H4 (cell line): ENCODE measurements at places on chromosomes 5 and 9. TPM values are rescaled to one million over a fixed set of nuclear protein-coding genes. Genes with fewer than 3 reads are reported as not detected.

The OBP2B gene
- total RNA-seq = not detected in 2 replicates

The LCNL1 gene
- not detected in 2 replicates for total RNA-seq

The C5orf46 gene
- 1.0 and 5.2 TPM in 2 replicates for total RNA-seq

The ENTPD2 gene
- total RNA-seq = not detected in 2 replicates

The HRCT1 gene
- total RNA-seq = 0.41 TPM in 1 of 2 replicates, not detected in the other

The OR4F3 gene
- not detected in 2 replicates for total RNA-seq

The BTNL8 gene
- total RNA-seq = not detected in 2 replicates

The GPX8 gene
- total RNA-seq = 129 and 152 TPM in 2 replicates

The PCSK1 gene
- not detected in 2 replicates for total RNA-seq

The MEIKIN gene
- total RNA-seq = not detected in 2 replicates

The FAM151B gene
- total RNA-seq = 0.55 and 2.4 TPM in 2 replicates

The TMEM215 gene
- total RNA-seq = 0.08 TPM in 1 of 2 replicates, not detected in the other

The GPR21 gene
- not detected in 2 replicates for total RNA-seq

The AP3S1 gene
- 136 and 195 TPM in 2 replicates for total RNA-seq

The KIF20A gene
- 130 and 131 TPM in 2 replicates for total RNA-seq

The NTNG2 gene
- total RNA-seq = 0.95 and 1.7 TPM in 2 replicates

The SPATA31A3 gene
- total RNA-seq = not detected in 2 replicates

The IGFBPL1 gene
- total RNA-seq = 0.58 TPM in 1 of 2 replicates, not detected in the other

The CDH9 gene
- not detected in 2 replicates for total RNA-seq

The FOXI1 gene
- total RNA-seq = not detected in 2 replicates

The HMMR gene
- total RNA-seq = 45.7 and 47.1 TPM in 2 replicates

The PCDHA6 gene
- 0.06 TPM in 1 of 2 replicates, not detected in the other for total RNA-seq
